ENCODE measurements at places on chromosomes 12 and 14.

- H3K27ac ChIP-seq: no peak overlapping the region
- no peaks in the 10 kb centered on the region for H3K36me3 ChIP-seq
- no peaks in the 10 kb centered on the region for H3K27me3 ChIP-seq
- no peaks in the 10 kb centered on the region for H3K4me1 ChIP-seq
These were observed 517.1 kb downstream of the PRKD1 start for GRCh38 chr14:29410581-29410980.

GRCh38 chr14:24277606-24278321 lies 6.4 kb upstream of the RABGGTA start:
- H3K4me1 ChIP-seq: peaks cover 49% of the 10 kb centered on the region
- peak; percentile 60 for DNase-seq
- H3K27me3 ChIP-seq: no peaks in the 10 kb centered on the region
- H3K36me3 ChIP-seq: no peaks in the 10 kb centered on the region

GRCh38 chr12:48997719-48998496 lies 1.3 kb downstream of the DDN start:
- peak overlapping the region; percentile 67 for H3K4me3 ChIP-seq
- no peak overlapping the region for H3K27ac ChIP-seq
- H3K27me3 ChIP-seq: no peaks in the 10 kb centered on the region
- DNase-seq: peak; percentile 77

DNA sequence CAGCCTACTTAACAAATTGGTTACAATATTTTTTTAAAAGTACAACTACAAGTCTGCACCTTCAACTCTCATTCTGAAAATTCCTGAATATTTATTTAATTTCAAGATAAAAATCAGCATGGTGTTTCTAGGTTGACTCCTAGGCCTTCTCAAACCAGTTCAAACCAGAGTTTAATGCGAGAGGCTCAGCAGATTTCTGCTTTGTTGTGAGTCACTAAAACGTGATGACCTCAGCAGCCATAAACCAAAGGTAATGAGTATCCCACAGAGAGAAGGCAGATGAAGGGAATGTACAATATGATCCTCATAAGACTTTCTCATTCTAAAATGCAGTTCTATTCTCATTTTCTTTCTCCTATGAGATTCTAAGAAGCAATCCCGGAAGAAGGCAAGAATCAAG lies 1.5 kb downstream of the PRDM4 start:
- peak; percentile 63 for DNase-seq
- H3K36me3 ChIP-seq: peaks cover 37% of the 10 kb centered on the region
- H3K27ac ChIP-seq: no peak overlapping the region
- no peaks in the 10 kb centered on the region for H3K27me3 ChIP-seq
- H3K4me1 ChIP-seq: peaks cover 32% of the 10 kb centered on the region

DNA sequence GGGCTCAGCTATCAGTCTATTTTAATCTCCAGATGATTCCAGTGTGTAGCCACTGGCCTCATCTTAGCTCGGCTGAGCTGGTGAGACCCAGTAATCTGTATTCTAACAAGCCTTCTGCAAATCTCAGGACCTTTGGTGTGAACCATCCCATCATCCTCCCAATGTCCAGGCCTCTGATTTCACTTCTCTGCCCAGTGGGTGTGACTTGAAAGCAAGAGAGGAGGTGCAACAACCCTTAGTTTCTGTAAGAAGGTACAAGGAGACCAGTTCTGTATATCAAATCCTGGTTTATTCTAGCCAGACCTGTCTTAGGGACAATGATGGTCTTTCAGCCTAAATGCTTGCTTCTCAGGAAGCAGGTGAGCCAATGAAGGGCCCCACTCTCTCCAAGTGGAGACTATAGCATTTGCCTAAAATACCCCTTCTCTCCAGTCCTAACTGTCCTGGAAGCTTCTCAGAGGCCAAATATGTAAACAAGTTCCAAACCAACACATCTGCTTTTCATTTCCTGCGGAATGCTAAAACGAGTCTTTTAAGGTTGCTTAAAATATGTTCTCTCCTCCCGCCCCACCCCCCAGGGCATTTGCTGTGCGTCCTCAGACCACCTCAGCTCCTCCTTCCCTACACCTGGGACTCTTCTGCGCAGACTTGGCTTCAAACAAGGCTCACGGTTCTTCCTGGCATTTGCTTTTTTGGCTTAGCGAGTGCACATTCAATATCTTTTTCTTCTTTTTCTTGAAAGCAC lies 78.4 kb upstream of the FUT8 start:
- no peaks in the 10 kb centered on the region for H3K36me3 ChIP-seq
- H3K27me3 ChIP-seq: no peaks in the 10 kb centered on the region
- no peak overlapping the region for H3K4me3 ChIP-seq
- H3K27ac ChIP-seq: no peak overlapping the region
- DNase-seq: no peak
- H3K4me1 ChIP-seq: peaks cover 58% of the 10 kb centered on the region

- H3K4me3 ChIP-seq: no peak within 1 kb of the TSS
- H3K4me1 ChIP-seq: no peaks in the 10 kb centered on the region
- no peak for DNase-seq
- no peaks in the 10 kb centered on the region for H3K27me3 ChIP-seq
- no peak within 1 kb of the TSS for H3K27ac ChIP-seq
- H3K36me3 ChIP-seq: no peaks in the 10 kb centered on the region
These were observed at the start of gene KRT80 for GRCh38 chr12:52191841-52192791. KRT80 (minus strand) TSS chr12:52192014; CDS start chr12:52191902, 112 bp downstream.
